ENCODE measurements at places on chromosomes 16 and 17.

DNA sequence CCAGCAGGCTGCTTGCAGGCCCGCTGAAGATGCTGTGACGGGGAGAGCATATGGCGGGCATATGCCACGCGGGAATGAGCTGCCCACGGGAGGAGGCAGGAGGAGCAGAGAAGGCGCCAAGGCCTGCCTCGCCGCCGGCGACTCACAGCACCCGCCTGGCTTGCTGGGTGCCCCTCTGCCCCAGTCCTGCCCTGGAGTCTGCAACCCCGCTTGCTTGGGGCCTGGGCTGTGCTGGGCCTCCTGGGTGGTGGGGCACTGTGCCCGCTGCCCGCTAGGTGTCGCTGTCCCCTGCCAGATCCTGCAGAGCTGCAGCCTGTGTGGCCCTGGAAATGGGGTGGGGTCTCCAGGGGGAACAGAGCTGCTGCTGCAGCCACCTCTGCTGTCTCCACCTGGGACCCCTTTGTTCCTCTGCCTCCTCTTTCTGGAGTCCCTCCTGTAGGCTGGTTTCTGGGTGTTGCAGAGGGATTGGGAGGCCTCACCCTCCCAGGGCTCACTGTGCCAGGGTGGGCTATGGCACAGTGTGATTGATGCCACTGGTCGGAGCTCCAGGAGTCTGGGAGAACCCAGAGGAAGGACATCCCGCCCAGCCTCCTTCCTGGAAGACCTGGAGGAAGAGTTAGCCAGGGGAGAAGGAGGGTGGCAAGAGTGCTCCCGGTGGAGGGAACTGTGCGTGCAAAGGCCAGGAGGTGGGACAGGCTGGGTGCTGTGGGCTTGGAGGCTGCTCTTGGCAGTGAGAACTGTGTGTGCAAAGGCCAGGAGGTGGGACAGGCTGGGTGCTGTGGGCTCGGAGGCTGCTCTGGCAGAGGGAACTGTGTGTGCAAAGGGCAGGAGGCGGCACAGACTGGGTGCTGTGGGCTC, 141.0 kb upstream of the CIBAR2 start:
- peak; percentile 59 for DNase-seq

- DNase-seq, result no peak
These were observed 20.4 kb upstream of the CDYL2 start for GRCh38 chr16:80824623-80825364.

DNA sequence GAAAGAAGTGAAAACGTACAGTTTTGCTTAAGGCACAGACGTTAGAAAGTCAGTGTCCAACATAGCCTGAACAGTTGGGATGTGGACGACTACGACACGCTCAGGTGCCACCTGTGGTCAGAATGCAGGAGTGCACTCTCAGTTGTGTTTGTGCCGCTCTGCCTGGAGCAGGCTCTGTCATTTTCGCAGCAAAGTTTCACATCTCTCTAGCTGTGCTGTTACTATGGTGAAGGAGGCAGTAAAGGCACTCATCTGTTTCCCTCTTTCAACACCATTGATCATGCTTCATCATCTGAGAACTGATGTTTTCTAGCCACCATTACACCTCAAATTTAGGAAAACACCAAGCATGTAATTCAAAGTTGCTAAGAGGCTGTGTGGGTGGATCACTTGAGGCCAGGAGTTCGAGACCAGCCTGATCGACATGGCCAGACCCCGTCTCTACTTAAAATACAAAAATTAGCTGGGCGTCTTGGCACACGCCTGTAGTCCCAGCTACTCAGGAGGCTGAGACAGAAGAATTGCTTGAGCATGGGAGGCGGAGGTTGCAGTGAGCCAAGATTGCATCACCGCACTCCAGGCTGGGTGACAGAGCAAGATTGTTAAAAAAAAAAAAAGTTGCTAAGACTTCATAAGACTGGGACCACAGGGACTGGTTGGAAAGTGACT, 44.9 kb upstream of the DNAJA2 start:
- peak; percentile 73 for DNase-seq

DNA sequence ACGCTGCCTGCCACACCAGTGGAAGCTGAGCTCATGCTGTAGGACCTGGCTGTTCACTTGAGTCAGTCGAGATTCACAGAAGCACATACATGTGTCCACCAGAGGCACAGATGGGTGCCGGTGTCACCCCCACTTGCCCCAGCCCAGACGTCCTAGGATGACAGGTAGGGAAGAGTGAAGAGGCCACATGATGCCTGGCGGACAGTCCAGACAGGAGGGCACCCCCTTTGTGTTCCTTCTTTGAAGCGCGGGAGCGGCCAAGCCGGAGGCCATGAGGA, 8.8 kb downstream of the UBE2I start:
- no peak for DNase-seq

DNA sequence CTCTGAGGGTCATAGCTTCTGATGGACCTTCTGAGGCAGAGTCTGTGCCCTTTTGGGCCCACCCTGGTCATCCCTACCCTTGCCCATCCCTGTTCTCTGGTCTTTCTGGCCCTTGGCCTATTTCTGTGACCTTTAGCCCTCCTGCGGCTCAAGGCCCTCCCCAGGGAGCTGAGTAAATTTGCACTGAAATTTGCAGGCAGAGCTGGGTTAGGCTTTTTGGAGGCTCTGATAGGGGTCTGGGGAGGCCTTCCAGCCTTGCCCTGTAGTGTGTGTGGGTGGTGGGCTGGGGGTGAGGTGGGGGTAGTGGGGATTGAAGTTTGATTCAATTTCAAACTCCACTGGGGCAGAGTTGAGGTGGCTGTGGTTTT, 17.8 kb downstream of the RARA start:
- DNase-seq, result no peak

DNA sequence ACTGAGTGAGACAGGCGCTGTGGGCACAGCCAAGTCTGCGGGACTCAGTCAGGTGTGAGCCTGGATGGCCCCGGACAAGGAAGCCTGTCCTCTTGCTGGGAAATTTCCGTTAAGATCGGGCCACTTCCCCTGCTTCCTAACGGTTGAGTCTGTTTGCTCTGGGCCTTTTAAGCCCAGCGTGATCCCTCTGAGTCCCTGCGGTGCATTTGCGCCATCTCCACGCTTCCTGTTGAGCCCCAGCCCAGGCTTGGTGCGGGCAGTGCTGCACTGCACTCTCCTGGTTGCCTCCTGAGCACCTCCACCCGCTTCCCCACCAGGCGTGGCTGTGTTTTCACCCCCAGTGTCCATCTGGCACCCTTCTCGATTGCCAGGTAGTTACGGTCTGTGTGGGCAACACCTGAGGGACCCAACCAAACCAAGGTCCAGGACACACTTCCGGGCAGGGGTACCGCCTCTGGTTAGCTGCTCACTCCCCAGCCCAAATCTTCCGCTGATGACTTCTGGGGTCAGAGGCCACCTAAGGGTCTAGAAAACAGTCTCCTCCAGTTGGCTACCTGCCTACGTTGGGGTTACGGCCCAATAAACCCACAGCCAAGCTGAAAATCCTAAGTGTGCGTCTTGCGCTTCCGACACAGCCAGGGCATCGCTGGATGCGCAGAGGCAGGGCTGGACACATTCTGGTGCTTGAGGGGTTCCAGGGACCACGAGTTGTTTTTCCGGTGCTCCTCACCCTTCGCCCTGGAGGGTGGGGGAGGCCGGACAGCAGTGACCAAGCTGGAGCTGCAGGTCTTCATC, 1.4 kb upstream of the SLC25A10 start:
- DNase-seq, result no peak

GRCh38 chr17:58517928-58518609, 3.6 kb upstream of the MTMR4 start:
- DNase-seq, result peak; percentile 100

GRCh38 chr16:57539072-57539796, 2.9 kb upstream of the CCDC102A start:
- no peak for DNase-seq

DNA sequence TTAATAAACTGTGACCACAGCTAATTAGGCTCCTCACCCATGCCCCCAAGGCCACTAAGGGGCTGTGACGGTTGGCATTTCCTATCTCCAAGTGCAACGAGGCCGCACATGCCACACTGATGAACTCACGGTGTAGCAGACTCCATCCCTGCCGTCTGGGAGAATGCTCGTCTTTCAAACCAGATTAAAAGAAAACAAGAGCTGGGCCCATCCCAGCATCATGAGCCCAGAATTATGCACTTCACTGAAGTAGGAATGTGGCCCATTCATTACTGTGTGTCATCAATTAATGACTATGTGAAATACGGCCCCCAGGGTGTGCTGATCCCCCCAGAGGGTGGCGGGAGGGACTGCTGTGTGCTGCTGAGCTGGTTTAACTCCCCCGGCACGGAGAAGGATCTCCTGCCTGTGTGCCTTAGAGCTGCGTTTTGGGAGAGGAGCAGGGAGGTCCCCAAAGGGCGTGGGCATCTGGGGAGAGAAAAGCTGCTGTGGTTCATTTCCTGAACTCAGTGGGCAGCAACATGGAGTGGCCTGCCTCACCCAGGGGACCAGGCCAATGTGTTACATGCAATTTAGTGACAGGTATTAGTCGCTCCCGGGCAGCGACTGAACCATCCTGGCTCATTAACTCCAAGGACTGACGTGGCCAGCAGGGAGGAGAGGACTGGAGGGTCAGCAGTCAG, 194.5 kb downstream of the FOXL1 start:
- DNase-seq, result no peak
